Purkinje cell (primary cell): ENCODE measurements at places on chromosomes 3 and 15. TPM values are rescaled to one million over a fixed set of nuclear protein-coding genes. Genes with fewer than 3 reads are reported as not detected.

The CHDH gene
- polyA plus RNA-seq = 0.75 and 1.2 TPM in 2 replicates

The KLF15 gene
- 0.94 and 1.7 TPM in 2 replicates for polyA plus RNA-seq

The NTRK3 gene
- 20.6 and 23.4 TPM in 2 replicates for polyA plus RNA-seq

The CNTN4 gene
- polyA plus RNA-seq = 49.9 and 60.9 TPM in 2 replicates

The BUB1B gene
- polyA plus RNA-seq = 1.5 TPM in 1 of 2 replicates, not detected in the other

The CAMK2N2 gene
- polyA plus RNA-seq = 27.7 and 48.7 TPM in 2 replicates

The CAMK1 gene
- 8.3 and 13.7 TPM in 2 replicates for polyA plus RNA-seq

The SAXO2 gene
- polyA plus RNA-seq = 5.5 and 6.4 TPM in 2 replicates

The TUSC7 gene
- polyA plus RNA-seq = 5.7 TPM in 1 of 2 replicates, not detected in the other

The PPP1R14D gene
- polyA plus RNA-seq = not detected in 2 replicates
